ENCODE measurements at places on chromosomes 2 and 18.

DNA sequence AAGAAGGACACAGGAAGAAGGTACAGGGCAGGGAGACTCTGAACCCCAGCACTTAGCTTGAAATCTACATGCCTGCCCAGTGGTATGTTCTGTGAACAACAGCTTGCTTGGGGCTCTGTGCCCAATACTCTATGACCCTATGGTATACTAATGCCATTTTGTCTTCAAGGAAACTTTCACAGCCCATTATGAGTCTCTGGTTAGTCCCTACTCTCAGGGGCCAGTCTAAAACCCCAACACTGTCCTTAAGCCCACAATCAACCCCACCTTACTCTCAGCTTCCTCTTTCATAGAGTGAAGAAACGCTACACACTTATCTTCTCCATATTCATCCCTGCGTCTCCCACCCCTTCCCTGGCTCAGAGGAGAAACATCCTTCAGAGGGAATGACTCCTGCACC, 16.0 kb downstream of the NEB start:
- no peak for DNase-seq

DNA sequence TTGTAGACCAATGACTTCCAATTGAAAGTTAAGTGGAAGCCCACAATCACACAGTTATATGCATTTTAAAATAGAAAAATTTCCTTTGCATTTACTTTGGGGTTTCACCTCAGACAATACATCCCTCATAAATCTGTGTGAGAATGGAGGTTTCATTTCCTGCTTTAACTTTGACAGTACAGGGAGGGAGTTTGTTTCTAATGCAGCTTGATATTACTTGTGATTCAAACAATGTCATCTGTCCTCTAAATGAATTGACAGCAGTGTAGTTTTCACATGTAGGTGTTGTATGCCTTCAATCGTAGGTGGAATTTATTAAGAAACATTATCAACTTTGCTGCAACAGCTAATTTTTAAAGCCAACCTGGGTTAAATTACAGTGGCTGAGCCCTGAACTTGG, 75.2 kb downstream of the TMEFF2 start:
- DNase-seq = no peak

DNA sequence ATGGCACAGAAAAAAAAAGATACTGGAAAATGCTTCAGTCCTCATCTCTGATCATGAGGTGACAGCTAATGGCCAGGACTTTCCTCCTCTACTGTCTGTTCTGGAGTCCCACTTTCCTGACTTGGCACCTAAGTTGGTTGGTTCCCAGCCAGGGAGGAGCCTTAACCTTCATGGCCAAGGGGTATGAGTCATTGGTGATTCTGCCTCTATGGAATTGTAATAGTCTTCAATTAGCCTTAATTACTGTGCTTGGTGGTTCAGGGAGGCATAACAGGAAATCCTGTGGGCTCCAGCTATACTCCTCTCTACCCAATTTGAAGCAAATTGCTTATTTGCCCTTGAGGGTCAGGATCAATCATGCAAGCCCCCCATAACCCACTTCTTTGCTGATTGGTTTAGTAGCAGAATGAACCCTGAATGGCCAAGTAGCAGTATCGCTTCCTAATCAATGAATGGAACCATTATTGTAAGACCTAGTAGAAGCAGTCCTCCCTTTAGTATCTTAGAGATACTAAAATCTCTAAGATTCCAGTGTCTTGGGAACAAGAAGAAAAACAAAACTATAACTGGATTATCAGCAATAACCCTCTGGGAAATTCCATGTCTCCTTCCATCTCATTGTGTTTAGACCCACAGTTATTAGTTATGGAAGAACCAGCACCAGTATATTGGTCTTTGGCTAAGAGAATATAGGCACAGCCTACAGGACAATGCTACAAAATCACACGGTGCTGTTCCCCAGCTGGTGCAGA, 109.0 kb downstream of the COL6A3 start:
- DNase-seq = peak; percentile 87

GRCh38 chr2:105868060-105868459, 123.3 kb downstream of the NCK2 start:
- DNase-seq = no peak

- DNase-seq = no peak
Observed at GRCh38 chr2:85330839-85331636, 3.2 kb upstream of the TGOLN2 start.

- DNase-seq = no peak
Observed at GRCh38 chr18:39806525-39806924, 2148.5 kb upstream of the PIK3C3 start.

DNA sequence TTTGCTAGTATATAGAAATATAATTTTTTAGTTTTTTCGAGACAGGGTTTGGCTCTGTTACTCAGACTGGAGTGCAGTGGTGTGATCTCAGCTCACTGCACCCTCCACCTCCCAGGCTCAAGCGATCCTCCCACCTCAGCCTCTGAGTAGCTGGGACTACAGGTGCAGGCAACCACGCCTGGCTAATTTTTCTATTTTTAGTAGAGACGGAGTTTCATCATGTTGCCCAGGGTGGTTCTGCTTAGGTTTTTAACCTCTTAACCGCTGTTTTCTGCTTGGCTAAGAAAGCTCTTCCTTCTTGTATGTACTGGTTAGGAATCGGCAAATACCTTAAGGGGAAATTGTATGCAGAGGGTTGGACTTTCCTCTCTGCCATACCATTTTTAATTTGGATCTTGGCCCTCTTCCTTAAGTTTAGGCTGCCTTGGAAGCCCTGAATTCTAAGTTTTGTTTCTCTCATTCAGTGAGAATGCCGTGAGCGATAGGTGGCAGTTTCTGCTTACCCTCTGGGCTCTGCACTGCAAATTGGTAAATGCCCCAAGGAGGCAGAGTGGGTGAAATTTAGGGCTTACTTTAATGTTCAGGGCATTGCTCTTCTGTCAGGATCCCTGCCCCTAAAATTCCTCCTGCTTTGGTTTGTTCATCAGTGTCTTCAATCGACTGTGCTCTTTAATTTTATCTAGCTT, 32.3 kb downstream of the EML6 start:
- DNase-seq = no peak
